Osteoblast (primary cell): ENCODE measurements at places on chromosomes 11 and 22. TPM values are rescaled to one million over a fixed set of nuclear protein-coding genes. Genes with fewer than 3 reads are reported as not detected.

DNA sequence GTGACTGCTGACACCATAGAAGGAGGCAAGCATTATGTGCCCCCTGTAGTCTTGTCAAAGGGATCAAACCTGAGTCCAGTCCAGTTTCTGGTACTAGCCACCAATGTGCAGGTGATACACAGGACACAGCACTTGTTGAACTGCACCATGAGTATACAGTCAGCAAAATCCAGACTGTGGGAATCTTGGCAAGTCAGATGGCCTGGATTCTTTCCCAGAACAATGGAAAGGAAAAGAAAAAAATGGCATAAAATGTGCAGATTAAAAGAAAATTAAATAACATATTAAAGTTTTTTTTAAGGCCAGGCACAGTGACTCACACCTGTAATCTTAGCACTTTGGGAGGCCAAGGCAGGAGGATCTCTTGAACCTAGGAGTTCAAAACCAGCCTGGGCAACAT, 16.8 kb downstream of the CRY2 start:
- peaks cover 15% of the 10 kb centered on the region for H3K4me1 ChIP-seq
- no peak overlapping the region for H3K27ac ChIP-seq
- no peak overlapping the region for H3K4me3 ChIP-seq
- no peak for DNase-seq
- peaks cover 71% of the 10 kb centered on the region for H3K36me3 ChIP-seq

- H3K27ac ChIP-seq, result no peak overlapping the region
- no peaks in the 10 kb centered on the region for H3K36me3 ChIP-seq
- peak; percentile 2 for DNase-seq
- no peak overlapping the region for H3K4me3 ChIP-seq
- H3K4me1 ChIP-seq, result no peaks in the 10 kb centered on the region
These were observed 7.9 kb downstream of the NCAM1 start for GRCh38 chr11:112968941-112969713.

DNA sequence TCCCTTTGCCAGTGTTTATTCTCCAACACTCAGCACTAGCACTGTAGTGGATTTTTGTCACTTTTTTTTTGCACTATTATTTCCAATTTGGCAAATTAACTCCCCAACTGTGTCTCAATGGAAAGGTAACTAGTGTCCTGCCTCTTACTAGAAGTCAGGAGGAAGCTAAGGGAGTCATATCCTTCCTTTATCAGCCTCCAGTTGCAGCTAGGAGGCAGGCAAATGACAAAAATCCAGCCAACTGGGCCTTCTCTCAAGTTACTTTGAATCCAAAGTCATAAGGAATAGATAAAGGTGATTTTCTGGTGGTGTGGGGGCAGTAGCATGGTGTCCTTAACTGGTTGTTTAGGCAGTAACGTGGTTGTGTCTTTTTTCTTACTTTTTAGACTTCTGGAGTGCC, 15.6 kb upstream of the P4HA3 start:
- H3K27me3 ChIP-seq, result no peaks in the 10 kb centered on the region
- no peak overlapping the region for H3K4me3 ChIP-seq
- H3K4me1 ChIP-seq, result peaks cover 31% of the 10 kb centered on the region

DNA sequence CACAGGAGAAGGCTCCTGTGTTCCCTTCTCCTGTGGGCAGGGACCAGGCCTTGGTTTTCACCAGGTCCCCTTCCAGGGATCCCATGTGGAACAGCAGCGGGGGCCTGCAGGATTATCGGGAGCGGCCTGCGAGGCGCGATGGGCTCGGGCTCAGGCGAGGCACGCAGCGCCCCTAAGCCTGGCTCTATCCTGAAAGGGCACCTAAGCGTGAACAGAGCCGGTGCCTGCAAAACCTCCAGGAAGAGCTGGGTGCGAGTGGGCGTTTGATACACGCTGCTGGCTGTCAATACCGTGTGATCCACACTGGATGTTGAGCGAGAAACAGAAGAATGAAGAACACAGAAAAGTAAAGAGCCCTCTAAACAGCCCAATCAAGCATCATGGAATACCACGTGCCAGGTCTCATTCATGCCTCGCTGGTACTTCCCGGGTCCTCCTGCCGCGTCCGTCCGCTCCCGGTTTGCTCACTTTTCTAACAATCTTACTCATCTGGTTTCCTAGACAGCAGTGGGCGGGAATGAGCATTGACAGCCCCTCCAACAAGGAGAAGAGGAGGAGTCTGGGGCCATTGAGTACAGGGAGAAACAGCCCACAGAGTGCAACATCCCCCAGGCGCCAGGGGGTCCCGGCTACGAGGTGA, 12.5 kb downstream of the OSBPL5 start:
- DNase-seq, result peak; percentile 93
- peak overlapping the region; percentile 92 for H3K27ac ChIP-seq
- H3K27me3 ChIP-seq, result no peaks in the 10 kb centered on the region
- no peak overlapping the region for H3K4me3 ChIP-seq

- no peaks in the 10 kb centered on the region for H3K27me3 ChIP-seq
- H3K27ac ChIP-seq, result peak overlapping the region; percentile 59
- H3K4me1 ChIP-seq, result peaks cover 24% of the 10 kb centered on the region
- H3K36me3 ChIP-seq, result no peaks in the 10 kb centered on the region
- DNase-seq, result peak; percentile 73
These were observed 15.1 kb upstream of the RRAS2 start for GRCh38 chr11:14373941-14374646.

PRG3 gene
- not detected in 2 replicates for total RNA-seq

DNA sequence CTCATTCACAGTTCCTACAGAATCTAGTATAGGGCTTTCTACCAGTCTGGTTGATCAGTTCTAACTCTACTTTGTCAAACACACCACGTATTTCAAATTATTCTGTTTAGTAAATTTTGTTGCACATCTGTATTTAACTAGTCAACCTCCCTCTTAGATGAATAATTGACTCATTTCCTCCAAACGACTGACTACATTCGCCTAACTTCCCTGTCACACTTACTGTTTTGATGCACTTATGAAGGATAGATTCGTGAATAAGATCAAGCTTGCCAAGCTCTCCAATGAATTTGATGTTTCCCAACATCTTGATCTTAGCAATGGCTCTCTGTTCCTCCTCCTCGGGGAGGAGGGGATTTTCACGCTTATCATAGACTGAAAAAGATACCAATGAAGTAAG, 5.0 kb downstream of the EIF4G2 start:
- no peak for DNase-seq
- no peaks in the 10 kb centered on the region for H3K27me3 ChIP-seq
- peaks cover 22% of the 10 kb centered on the region for H3K4me1 ChIP-seq
- no peak overlapping the region for H3K4me3 ChIP-seq

GRM5 gene
- total RNA-seq, result not detected in 2 replicates

OR52A1 gene
- not detected in 2 replicates for total RNA-seq

MMP10 gene
- not detected in 2 replicates for total RNA-seq

DNA sequence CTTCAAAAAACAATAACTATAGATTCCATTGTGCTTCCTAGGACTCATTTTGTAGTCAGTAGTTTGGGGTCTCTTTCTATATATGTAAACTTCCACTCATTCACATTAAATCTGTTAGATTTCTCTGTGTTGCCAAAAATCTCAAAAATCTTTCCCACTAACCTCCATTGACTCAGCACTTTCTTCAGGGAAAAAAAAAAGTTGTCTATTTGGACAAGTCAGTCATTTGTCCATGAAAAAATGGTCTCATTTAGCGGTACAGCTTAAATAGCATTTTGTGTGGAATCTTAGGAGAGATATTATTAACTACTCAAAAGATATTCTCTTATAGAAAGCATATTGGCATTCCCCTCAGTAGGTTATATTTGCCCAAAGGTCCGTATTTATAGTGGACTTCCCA, 81.9 kb downstream of the PPP2R1B start:
- H3K4me1 ChIP-seq, result no peaks in the 10 kb centered on the region
- no peak overlapping the region for H3K4me3 ChIP-seq
- DNase-seq, result no peak
- no peaks in the 10 kb centered on the region for H3K27me3 ChIP-seq

- H3K27ac ChIP-seq, result no peak overlapping the region
- DNase-seq, result peak; percentile 25
- no peaks in the 10 kb centered on the region for H3K27me3 ChIP-seq
- H3K36me3 ChIP-seq, result peaks cover 43% of the 10 kb centered on the region
- H3K4me1 ChIP-seq, result peaks cover 14% of the 10 kb centered on the region
- H3K4me3 ChIP-seq, result no peak overlapping the region
These were observed 27.4 kb upstream of the RELT start for GRCh38 chr11:73348838-73349237.

BTBD18 gene
- total RNA-seq, result not detected in 2 replicates

DNA sequence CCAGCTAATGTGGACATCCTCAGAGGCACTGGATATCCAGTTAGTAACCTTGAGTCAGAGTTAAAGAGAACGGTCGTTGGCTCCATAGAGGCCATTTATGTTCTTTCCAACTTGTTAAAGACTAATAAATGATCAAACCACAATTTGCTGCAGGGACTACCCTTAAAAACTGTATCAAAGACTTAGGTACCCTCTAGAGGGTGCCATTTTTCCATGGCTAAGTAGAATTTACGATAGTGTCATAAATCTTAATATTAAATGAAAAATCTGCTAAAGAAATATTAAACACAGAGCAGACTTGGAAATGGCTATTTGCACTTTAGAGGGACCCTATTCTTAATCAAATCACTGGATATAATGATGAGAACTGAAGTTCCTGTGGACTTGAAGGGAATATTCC, 685.2 kb upstream of the CHORDC1 start:
- no peaks in the 10 kb centered on the region for H3K4me1 ChIP-seq
- H3K27ac ChIP-seq, result no peak overlapping the region
- no peak for DNase-seq
- no peaks in the 10 kb centered on the region for H3K36me3 ChIP-seq
- H3K27me3 ChIP-seq, result no peaks in the 10 kb centered on the region

TAF1D gene
- total RNA-seq, result 119 and 126 TPM in 2 replicates

GRCh38 chr22:47401976-47402770, 639.7 kb downstream of the TBC1D22A start:
- no peak overlapping the region for H3K4me3 ChIP-seq
- H3K27me3 ChIP-seq, result no peaks in the 10 kb centered on the region
- no peaks in the 10 kb centered on the region for H3K36me3 ChIP-seq
- peak; percentile 55 for DNase-seq
- H3K27ac ChIP-seq, result no peak overlapping the region

- H3K4me1 ChIP-seq, result peaks cover 17% of the 10 kb centered on the region
- DNase-seq, result peak; percentile 42
- H3K36me3 ChIP-seq, result no peaks in the 10 kb centered on the region
- H3K27ac ChIP-seq, result no peak overlapping the region
These were observed 79.9 kb upstream of the DRD2 start for GRCh38 chr11:113555071-113555619.

DNA sequence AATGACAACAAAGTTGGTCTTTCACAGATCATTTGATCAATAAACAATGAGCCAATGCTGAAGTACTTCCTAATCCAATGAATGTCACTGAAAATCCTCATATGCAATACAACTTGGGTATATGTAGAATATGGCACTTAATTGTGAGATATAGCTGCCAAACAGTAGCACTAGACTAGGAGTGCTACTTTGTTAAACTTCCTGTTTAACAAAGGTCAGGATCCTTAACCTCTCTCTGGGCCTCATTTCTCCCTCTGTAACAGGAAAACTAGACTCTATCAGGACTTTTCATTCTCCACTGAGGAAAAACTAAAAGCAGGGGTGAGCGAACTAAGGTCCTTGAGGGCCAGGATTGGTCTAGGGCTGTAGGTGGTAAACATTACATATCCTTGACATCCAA, 56.1 kb downstream of the PITPNB start:
- no peak for DNase-seq
- H3K4me1 ChIP-seq, result peaks cover 31% of the 10 kb centered on the region
- H3K27ac ChIP-seq, result no peak overlapping the region
- no peak overlapping the region for H3K4me3 ChIP-seq
- H3K36me3 ChIP-seq, result peaks cover 28% of the 10 kb centered on the region
- H3K27me3 ChIP-seq, result no peaks in the 10 kb centered on the region

DNA sequence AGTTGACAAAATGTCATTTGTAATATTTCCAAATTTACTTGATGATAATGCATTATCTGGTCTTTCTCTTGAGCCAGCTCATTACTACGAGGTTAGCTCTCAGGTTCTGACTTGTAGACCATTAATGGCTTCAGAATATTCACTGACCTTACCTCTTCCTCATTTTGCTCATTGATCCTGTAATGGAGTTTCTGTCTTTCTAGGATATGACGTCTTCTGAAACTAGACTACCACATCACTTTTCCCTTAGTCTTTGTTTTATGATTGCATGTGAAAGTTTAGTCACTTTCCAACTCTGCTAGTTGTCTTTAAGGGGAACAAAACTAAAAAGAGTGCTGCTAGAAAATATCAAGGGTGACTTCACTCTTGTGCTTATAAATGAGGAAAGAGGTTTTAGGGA, 697.6 kb downstream of the JRKL start:
- no peak overlapping the region for H3K4me3 ChIP-seq
- no peaks in the 10 kb centered on the region for H3K36me3 ChIP-seq
- no peak for DNase-seq
- H3K27me3 ChIP-seq, result no peaks in the 10 kb centered on the region
- H3K27ac ChIP-seq, result no peak overlapping the region
- H3K4me1 ChIP-seq, result no peaks in the 10 kb centered on the region

CSRP3 gene
- not detected in 2 replicates for total RNA-seq

NPAS4 gene
- 0.36 TPM in 1 of 2 replicates, not detected in the other for total RNA-seq

GRCh38 chr11:44852159-44852747, 98.4 kb downstream of the TP53I11 start:
- peaks cover 20% of the 10 kb centered on the region for H3K4me1 ChIP-seq
- peak; percentile 50 for DNase-seq
- no peaks in the 10 kb centered on the region for H3K36me3 ChIP-seq
- H3K27me3 ChIP-seq, result no peaks in the 10 kb centered on the region
- H3K4me3 ChIP-seq, result no peak overlapping the region

DNA sequence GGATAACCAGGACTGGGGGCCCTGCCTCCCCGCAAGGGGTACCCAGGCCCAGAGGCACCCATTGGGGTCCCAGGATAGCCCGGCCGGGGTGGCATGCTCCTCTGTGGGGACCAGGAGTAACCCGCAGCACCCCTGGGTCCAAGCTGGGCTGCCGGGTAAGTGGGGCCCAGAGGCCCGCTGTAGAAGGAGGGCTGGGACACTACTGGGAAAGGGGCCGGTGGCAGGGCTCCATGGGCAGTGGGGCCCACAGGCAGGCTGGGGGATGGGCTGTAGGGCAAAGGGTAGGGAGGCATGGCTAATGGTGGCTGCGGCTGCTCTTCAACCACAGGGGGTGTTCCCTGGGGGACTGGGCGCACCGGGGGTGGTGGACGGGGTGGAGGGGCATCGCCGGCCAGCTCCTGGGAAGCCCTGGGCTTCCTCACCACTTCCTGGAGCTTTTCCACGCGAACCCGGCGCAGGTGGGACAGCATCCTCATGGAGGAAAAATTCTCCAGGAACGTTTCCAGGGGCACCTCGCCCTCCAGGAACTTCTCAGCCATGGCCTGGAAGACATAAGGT, 29.1 kb downstream of the VPS37C start:
- peaks cover 15% of the 10 kb centered on the region for H3K4me1 ChIP-seq
- no peak overlapping the region for H3K4me3 ChIP-seq
- H3K27me3 ChIP-seq, result no peaks in the 10 kb centered on the region
- DNase-seq, result no peak
- H3K27ac ChIP-seq, result no peak overlapping the region
- H3K36me3 ChIP-seq, result peaks cover 6% of the 10 kb centered on the region

GRCh38 chr11:46386005-46386578, 4.6 kb downstream of the MDK start:
- peaks cover 39% of the 10 kb centered on the region for H3K27me3 ChIP-seq
- no peaks in the 10 kb centered on the region for H3K36me3 ChIP-seq
- no peak overlapping the region for H3K4me3 ChIP-seq
- peak; percentile 65 for DNase-seq
- no peak overlapping the region for H3K27ac ChIP-seq
